Substantia nigra (tissue), 51 donors: ENCODE measurements at places on chromosomes 5 and 9.

DNA sequence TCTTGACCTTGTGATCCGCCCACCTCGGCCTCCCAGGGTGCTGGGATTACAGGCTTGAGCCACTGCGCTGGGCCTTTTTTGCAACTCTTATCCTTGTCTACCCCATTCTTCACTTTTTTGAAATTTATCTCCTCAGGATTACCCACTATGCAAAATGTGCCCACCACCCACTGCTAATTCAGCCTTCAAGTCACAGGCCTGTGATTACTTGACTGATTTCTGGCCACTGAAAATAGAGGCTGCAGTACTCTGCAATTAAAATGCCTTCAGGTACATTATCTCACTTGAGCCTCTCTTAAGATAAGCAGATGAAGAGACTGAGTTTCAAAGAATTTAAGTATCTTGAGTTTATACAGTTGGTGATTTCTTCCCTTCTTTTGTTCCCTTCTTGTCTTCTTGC lies 112.4 kb upstream of the SPATA31D4 start:
- no peak for DNase-seq

DNA sequence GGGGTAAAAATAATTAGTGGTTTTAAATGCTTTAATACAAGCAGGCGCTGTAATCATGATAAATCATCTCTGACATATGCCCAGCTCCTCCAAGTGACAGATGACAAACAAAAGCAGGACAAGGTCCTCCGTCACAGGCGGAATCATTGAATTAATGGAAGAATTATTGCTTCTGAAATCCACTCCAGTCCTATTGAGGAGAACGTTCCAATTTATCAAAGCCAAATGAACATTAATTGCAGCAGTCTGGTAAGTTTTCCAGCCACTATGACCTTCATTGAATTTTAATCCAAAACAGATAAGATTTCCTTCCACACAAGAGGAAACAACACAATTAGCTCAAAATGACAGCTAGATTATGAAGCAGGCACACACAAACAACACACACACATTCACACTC lies 136.8 kb downstream of the ASTN2 start:
- DNase-seq, result no peak

GRCh38 chr5:37696190-37697021 lies 143.4 kb downstream of the GDNF start:
- DNase-seq, result no peak

DNA sequence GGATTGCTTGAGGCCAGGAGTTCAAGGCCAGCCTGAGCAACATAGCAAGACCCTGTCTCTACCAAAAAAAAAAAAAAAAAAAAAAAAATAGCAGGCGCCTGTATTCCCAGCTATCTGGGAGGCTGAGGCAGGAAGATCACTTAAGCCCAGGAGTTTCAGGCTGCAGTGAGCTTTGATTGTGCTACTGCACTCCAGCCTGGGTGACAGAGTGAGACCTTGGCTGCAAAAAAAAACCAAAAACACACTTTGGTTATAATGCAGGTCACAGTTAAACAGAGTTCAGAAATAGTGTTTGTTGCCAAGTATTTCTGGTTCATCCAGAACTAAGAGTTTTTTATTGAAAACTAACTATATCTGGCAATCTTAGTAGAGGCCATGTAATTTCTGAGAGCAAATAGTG lies 24.1 kb upstream of the IL6ST start:
- no peak for DNase-seq
